Activated T-cell treated with anti-CD3 and anti-CD28 coated beads, Interleukin-2, amount 50 U/mL, for 24 hours (primary cell): ENCODE measurements at places on chromosomes 16 and 17.

GRCh38 chr16:50269769-50270509, 3.6 kb downstream of the ADCY7 start:
- peak; percentile 28 for DNase-seq

DNA sequence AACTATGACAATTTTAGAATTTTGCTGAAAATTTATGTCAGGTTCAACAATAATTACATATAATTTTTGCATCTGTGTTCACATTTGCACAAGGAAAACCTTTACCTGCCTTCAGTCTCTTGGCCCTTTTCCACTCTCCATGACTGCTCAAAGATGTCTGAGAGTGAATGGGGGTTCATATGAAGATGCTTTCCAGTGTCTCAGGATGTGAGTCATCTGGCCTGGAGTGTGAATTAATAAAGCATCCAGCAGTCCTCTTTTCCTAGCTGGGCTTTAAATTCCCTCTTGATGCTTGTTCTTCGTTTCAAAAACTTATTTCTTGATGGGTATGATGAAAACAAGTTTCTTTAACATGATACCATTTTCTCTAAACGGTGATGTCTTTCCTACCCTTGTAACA, 99.9 kb downstream of the CDK5R1 start:
- no peak for DNase-seq

- no peak for DNase-seq
Observed at GRCh38 chr17:75105126-75106080, 4.4 kb upstream of the ARMC7 start.

DNA sequence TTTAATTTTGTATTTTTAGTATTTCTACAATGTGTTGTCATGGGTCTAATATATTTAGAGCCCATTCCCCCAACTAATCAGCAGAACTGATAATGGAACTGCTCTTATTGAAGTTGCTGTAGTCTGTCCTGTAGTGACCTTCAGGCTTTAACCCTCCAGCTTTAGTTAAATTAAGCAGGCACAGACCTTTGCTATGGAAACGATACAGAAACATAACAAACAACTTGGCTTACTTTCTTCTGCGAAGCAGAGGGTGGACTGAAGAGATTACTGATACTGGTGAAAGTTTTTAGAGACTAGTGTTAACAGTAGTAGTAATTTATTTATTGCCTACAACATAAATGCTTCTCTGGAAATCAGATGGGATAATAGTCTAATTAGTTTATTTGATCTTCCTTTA, 61.4 kb downstream of the NFATC3 start:
- no peak for DNase-seq

DNA sequence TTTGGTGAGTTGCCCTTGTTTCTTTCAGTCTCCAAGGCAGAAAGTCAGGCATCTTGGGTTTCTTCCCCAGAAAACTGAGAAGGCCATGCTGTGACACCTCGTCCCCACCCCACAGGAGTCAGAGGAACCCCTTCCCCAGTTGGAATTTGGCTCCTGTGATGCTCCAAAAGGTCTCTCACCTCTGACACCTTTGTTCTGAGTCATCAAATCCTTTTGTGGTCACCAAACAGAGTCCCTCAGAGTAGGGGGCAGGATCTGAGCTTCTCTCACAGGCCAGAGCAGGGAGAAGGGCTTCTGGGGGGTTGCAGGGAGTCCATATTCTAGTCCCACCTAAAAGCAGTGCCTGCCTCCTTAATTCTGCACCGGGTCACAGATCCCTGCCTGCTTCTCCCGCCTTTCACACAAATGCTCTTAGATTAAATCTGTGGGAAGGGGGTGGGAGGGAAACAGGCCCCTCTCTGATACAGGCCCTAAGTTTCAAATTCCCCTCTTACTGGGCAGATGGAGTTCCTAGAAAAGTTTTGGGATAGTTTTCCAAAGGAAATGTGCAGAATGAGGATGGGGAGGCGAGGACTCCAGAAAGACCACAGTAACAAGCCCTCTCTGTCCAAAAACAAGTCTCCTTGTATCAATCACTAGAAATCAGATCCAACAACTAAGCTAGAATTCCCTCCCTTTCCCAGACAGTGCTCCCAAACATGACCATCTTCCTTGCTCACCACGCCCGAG, 1.3 kb downstream of the PHOSPHO1 start:
- no peak for DNase-seq

GRCh38 chr17:39687101-39687545, 734 bp downstream of the PGAP3 start:
- DNase-seq, result no peak

GRCh38 chr17:60586288-60586974, 13.6 kb upstream of the PPM1D start:
- DNase-seq, result no peak

DNA sequence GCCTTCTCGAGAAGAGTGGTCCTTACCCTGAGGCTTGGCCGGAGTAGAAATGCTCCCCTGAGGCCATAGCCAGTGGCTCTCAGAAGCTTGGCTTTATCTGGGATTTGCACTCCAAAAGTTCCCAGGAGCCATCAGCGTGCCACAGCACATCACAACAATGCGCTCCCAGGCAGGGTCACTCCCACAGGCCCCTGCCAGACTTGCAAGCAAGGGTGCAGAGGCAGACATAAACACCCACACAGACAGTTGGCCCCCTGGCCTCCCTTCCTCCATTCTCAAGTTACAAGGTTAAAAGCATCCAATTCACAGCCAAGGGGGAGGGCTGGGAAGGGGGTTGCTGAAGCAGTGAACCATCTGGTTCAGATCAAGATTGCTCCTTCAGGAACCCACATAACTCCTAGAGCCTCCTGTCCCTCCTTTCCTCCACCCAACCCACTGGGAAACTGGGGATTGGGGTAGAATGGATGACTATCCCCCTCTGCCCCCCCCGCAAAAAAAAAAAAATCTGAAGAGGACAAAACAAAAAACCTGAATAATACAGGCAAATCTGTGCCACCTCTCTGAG, 1.8 kb downstream of the ST3GAL2 start:
- no peak for DNase-seq
